ENCODE measurements at places on chromosomes 12 and 14.
A peak's percentile ranks its signal among the peaks of the same experiment; 100 is the strongest.

- peak; percentile 65 for DNase-seq
Observed at GRCh38 chr14:93903342-93904184, 23.6 kb upstream of the FAM181A start.

DNA sequence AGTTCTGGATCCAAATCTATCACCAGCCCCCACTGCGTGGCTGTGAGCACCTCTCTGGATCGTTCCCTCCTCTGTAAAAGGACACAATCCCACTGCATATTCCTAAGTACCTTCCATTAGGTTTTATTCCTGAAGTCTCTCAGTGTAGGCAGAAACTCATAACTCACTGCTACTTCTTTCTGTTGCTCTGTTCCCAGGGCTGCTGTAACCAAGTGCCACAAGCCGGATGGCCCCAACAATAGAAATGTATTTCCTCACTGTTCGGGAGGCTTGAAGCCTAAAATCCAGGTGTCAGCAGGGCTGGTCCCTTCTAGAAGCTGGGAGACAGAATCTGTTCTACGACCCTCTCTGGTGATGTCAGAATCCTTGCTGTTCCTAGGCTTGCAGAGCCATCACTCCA is 24.9 kb downstream of the FOXN3 start:
- DNase-seq, result no peak

- no peak for DNase-seq
Observed at GRCh38 chr14:93012506-93012905, 89.6 kb downstream of the CHGA start.

DNA sequence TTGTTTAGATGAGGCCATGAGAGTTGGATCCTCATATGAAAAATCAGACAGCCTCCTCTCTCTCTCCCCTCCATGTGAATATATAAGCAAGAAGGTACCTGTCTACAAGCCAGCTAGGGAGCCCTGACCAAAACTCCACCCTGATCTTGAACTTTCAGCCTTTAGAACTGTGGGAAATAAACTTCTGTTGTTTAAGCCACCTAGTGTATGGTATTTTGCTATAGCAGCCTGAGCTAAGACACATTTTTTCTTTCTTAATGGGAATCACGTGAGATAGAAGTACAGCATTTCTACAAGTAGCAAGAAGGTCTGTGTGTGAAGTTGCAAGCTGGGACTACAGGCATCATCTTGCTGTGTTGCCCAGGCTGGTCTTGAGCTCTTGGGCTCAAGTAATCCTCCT is 16.3 kb upstream of the ABHD12B start:
- DNase-seq, result no peak

GRCh38 chr12:80517655-80518054 is 73.6 kb downstream of the PTPRQ start:
- DNase-seq, result no peak

- DNase-seq, result peak; percentile 39
Observed at GRCh38 chr14:52473557-52473956, 78.7 kb downstream of the TXNDC16 start.

DNA sequence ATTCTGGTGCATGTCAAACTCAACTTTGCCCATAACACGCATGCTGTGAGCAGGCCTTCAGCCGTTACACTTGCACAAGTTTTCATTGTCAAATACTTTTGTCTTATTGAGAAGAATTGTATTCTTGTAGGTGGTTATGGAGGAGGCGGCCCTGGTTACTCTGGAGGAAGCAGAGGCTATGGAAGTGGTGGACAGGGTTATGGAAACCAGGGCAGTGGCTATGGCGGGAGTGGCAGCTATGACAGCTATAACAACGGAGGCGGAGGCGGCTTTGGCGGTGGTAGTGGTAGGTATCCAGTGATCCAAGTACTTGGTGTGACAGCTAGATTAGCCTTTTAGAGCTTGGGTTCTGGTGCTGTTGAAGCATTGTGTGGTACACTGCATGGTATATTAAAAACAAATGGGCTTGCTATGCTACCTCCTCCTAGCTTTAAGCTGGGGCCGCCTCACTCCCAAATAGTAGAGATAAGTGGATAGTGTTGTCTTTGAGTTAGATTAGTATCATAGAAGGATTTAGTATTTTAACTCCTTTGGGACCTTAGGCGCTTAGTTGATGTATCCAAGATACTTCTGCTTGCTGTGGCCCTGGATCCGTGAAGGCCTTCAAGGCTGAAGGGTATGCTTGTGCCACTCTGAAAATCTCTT is 2.5 kb downstream of the HNRNPA1 start:
- DNase-seq, result peak; percentile 70

DNA sequence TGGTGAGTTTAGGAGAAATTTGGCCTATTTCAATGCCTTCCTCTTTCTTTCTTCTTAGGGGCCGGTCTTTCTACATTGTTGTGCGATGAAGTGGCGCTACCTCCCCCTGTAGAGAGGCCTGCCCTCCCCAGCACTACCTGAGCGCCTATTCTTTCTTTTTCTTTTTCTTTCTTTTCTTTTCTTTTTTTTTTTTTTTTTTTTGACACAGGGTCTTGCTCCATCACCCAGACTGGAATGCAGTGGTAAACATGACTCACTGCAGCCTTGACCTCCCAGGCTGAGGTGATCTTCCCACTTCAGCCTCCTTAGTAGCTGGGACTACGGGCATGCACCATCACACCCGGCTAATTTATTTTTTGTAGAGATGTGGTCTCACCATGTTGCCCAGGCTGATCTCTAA is 136.1 kb upstream of the MAX start:
- no peak for DNase-seq

DNA sequence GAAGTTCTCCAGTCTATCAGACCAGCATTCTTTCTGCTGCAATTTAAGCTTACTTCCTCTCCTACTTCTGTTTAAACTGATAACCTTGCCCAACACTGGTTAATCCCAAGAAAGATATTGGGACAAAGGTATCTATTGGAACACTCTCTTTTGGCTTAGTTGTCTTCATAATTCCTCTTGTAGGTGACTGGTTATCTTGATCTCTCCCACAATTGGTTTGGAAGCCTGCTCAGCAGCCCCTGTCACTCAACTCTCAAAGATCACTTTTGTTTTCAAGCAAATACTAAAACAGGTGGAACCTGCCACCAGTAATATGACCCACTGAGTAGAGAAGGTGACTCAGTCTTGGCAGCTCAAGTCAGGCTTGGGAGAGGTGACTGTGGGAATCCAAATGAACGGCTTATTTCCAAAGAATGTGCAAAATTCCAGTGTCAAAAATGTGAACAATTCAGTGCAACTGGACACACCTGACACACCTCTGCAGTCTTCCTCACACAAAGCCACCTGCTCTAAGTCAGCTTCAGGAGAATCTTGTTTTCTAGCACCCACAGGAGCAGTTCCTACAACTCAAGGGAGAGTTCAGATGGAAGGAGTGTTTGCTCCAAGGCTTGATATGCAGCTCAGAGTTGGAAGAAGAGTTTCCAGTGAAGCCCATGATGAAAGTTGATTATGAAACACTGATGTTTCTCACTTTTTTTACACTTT is 83.2 kb upstream of the SLC38A2 start:
- no peak for DNase-seq

GRCh38 chr12:88334271-88334670 is 192.2 kb downstream of the TMTC3 start:
- peak; percentile 9 for DNase-seq

GRCh38 chr12:67826148-67826547 is 163.1 kb upstream of the IFNG-AS1 start:
- no peak for DNase-seq

GRCh38 chr12:14554281-14555007 is 13.2 kb downstream of the PLBD1 start:
- peak; percentile 17 for DNase-seq

DNA sequence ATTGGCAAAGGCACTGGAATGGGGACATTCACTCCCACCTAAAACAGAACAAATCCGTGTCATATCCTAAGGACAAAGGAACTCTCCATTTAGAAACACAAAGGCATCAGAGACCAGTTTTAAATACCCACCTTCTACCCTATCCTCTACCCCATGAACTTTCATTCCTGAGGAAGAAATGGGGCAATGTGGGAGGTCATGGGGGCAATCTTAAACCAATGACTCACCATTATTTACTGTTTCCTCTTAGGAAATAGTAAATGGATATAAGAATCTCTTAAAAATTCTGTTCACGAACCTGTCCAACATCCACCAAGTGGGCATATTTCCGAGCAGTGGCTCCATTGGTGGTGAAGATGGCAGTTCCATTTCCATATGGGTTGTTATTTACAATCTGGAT is 19.4 kb downstream of the ALDH6A1 start:
- DNase-seq, result no peak

DNA sequence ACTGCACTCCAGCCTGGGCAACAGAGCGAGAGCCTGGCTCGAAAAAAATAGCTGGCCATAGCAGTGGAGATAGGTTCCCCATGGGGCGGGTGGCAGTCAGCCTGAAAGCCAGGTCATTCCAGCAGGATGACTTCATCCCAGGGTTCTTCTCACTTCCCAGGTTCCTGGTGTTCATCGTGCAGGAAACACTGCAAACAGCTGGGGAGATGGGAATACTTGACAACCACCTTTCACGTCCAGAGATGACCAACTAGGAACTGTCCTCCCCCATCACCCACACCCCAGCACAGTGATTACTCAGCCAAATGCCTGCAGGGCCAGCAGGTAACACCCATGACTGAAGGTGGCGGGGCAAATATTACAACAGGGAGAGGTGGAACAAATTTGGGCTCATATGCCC is 1.7 kb downstream of the VSIG10 start:
- no peak for DNase-seq

GRCh38 chr12:6314776-6315175 is 4.3 kb downstream of the PLEKHG6 start:
- DNase-seq, result no peak

GRCh38 chr14:44898551-44898950 is 63.2 kb downstream of the KLHL28 start:
- DNase-seq, result peak; percentile 2

GRCh38 chr14:22896760-22897159 is 13.7 kb downstream of the REM2 start:
- DNase-seq, result no peak

DNA sequence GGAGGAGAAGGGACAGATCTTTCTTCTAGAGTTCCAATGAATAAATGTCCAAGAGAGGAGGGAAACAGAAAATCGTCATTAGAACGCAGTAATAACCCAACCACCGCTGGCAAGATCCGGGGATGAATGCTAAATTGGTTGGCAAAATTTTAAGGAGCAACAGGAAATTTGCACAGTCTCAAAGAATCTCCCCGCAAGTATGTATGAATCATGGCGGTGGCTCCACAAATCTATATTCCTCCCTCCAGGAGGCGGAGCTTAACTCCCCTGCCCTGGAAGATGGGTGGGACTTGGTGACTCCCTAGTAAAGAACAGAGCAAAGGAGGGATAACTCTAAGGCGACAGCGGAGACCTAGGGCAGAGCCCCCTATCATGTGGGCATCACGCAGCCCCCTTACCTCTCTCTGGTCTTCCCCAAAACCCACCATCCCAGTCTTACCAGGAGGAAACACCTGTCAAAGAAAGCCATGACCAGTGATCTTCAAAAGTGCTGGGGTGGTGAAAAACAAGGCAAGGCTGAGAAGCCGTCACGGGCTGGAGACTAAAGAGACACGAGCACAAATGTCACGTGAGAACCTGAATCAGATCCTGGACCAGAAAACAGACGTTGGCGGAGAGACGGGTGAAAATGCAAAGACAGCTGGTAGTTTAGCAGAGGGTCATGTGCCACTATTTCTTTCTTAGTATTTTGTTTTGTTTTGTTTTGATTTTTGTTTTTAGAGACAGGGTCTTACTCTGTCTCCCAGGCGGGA is 125.8 kb downstream of the NCOR2 start:
- DNase-seq, result no peak

GRCh38 chr12:120814903-120815429 is 89.2 kb downstream of the SPPL3 start:
- DNase-seq, result no peak

GRCh38 chr12:89781156-89781555 is 72.5 kb upstream of the ATP2B1 start:
- DNase-seq, result no peak

- no peak for DNase-seq
Observed at GRCh38 chr12:58378028-58378427, 436.7 kb downstream of the ATP23 start.

GRCh38 chr14:87079416-87079815 is 913.6 kb downstream of the GALC start:
- no peak for DNase-seq

DNA sequence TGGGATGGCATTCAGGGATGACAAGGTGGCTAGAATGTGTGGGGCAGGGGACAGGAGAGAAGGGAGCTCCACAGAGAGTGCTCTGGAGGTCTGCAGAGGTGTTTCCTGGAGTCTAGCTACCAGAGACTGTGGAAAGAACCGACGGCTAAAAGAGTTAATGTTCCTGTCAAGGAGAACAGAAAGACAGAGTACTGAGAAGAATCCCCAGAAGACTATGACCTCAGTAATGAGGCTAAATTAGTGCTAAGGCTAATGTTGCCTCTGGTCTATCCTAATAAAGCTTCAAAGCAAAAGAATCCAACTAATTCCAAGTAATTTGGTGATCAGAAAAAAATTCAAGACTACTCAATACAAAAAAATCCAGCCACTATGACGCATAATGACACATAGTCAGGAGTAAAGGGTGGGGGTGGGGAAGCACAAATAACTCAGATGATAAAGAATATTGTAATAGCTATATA is 44.7 kb downstream of the FERMT2 start:
- no peak for DNase-seq

DNA sequence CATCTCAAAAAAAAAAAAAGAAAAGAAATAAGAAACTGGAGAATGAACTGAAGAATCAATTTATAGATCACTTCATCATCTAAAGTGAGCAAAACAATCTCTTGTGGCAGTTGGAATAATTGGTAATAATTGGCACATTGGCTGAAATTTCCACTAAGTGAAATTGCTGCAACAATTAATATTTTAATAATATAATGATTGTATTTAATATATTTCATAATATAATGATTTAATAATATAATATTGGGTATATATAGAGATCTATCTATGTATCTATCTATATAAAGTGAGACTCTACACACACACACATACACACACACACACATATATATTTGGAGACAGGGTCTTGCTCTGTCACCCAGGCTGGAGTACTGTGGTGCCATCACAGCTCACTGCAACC is 81.2 kb upstream of the PRICKLE1 start:
- DNase-seq, result no peak

DNA sequence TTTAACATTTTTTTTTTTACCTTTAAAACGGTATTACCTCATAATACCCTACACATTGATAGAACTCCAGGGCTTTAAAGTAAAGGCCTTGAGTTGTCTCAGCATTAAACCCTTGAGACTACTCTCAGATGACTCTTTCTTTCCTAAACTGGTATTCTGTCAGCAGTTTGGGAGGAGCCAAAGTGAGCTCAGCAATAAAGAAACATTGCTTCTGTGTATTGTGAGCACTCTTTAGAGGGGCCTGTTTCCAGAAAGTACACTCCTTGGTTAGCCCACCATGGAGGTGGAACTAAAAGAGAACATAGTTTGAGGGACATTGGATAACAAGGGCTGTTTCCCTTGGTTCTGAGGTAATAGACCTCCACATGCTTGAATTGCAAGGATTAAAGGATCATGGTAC is 20.4 kb downstream of the MAP3K12 start:
- no peak for DNase-seq

Measured in NCI-H82 (cell line).